ENCODE measurements at places on chromosomes 4 and X.
A peak's percentile ranks its signal among the peaks of the same experiment; 100 is the strongest.

DNA sequence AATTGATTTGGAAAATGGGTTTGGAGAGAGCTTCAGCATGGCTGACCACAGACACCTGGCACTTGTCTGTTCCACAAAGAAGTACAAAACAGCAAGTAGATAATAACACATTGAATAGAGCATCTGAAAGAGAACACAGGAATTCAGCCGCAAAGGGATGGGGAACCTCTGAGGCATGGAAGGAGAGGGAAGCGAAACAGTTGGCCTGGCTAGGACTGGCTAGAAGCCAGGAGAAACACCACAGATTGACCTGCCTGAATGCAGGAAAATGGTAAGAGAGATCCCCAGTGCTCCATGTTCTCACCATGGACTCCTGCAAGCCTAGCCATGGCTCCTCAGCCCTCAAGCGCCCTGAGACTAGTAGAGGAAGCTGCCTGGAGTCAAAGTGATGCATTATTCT is 169.7 kb upstream of the SH3RF1 start:
- no peak for DNase-seq

GRCh38 chr4:80221161-80221560 is 23.9 kb downstream of the PRDM8 start:
- DNase-seq: peak; percentile 65

DNA sequence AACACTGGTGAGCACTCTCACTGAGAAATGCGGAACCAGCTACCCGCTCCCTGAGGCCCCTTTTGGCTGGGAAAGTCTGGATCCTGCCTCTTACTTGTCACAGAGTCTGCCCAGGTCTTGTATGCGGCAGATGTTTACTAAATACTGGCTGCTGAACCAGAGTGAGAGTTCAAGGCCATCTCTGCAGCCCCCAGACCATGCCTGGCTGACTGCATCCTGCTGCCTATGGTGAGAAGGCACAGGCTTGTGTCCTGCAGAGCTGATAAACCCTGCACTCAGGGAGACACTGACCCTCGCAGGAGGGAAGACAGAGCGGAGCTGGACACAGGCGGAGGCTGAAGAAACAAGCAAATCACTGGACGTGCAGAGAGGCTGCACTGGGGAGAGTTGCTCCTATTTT is 46.5 kb downstream of the JAKMIP1 start:
- DNase-seq: no peak

DNA sequence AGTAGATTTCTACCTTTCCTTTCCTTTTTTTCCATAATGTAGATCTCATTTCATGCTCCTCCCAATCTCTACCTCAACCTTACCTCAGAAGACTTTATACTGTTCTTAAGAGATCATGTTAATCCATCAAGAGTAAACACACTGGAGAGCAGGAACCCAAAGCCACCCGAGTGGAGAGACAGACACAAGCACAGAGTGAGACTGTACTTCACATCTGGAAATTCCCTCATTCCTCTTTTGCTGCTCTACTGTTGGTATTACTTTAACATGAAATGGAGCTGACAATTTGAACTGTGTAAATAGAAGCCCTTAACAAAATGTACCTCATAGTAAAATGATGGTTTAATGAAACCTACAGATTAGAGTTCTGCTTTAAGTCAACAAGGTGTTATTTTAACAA is 105.7 kb upstream of the RASGEF1B start:
- DNase-seq: no peak

- no peak for DNase-seq
Measured at GRCh38 chrX:79176028-79176427, 31.5 kb downstream of the GPR174 start.

GRCh38 chrX:112053169-112053568 is 29.4 kb downstream of the TRPC5 start:
- no peak for DNase-seq

DNA sequence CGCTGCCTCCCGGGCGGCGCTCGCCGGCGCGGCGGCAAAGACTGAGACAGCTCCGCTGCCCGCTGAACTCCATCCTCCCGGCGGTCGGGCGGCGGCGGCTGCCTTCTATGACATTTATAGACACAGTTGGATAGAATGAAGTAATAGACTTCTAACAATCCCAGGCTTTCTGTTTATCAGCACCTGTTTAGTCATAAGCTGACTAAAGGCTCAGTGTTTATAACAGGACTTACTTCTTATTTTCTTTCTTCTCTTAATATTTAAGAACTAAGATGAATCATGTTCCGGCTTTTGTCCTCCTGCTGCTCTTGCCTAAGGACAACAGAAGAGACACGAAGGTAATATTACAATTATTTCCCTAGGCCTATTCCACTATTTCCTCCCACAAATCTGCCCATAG is 3.9 kb downstream of the ARL13A start:
- peak; percentile 58 for DNase-seq

DNA sequence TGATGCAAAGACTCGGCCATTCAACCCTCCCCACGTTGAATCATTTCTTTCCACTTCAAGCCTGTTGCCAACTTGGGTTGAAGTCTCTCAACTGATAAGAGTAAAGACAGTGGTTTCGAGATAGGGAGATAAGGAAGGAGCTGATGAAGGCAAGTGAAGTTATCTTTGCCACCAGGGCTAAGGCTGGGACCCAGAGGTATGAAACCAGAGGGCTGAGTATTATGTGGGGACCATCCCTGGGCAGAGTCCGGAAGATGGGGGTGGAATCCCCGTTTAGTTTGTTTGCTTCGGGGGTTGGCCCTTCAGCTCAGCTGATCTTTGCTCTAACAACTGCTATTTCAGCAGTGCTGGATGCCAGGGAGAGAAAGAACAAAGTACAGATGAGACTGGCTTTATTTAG is 2.3 kb upstream of the XPNPEP2 start:
- no peak for DNase-seq

DNA sequence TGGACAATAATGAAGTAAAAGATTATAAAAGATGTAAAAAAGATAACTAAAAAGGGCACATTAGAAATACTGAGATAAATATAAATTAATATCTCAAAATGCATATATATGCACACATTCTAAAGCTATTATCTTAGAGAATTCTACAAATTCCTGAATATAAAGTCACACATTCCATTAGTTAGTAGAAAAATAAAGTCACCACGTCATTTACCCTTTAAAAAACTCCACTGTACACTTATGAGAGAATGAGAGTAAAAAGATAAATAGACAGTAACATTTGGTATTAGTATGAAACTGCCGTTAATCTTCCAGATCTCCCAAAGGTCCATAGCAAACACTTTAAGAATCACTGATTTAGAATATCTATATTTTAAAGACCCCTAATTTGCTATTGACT is 67.2 kb upstream of the IL15 start:
- peak; percentile 20 for DNase-seq

DNA sequence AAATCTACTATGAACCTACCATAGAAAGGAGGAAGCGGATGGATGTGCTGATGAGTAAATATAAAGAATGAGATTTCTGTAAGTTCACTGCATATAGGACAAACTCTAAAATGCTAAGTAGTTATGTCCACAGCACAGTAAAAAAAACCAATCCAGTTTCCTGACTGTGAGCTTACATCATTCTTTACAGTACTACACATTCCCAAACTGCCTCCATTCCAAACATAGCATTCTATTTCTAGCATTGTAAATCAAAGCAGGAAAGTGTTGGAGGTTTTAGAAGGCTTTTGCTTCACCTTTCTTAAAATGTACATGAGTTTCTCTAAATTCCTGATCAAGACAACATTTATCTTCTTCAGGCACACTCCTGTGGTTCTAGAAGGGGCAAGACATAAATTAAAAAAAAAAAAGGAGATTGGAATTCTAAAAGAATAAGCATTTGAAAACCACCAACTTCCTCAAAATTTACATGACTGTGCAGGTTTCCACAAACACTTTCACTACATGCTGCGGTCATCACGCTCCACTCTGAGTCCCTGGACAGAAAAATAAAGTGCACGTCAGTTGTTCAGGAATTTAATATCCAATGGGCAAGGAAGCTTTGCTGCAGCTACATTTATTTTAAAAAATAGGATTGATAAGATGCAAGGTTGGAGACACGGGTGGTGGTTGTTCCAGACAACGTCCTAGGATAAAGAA is 297.6 kb upstream of the STS start:
- no peak for DNase-seq

GRCh38 chr4:7381221-7381889 is 53.4 kb downstream of the PSAPL1 start:
- DNase-seq: peak; percentile 11

DNA sequence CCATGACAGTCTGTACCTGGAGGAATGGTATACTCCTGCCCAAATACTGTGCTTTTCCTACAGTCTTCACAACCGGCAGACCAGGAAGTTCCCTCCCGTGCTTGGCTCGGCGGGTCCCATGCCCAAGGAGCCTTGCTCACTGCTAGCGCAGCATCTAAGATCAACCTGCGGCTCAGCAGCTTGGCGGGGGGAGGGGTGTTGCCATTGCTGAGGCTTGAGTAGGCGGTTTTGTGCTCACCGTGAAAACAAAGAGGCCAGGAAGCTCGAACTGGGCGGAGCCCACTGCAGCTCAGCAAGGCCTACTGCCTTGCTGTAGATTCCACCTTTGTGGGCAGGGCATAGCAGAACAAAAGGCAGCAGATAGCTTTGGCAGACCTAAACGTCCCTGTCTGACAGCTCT is 152.7 kb downstream of the TEX11 start:
- DNase-seq: no peak

DNA sequence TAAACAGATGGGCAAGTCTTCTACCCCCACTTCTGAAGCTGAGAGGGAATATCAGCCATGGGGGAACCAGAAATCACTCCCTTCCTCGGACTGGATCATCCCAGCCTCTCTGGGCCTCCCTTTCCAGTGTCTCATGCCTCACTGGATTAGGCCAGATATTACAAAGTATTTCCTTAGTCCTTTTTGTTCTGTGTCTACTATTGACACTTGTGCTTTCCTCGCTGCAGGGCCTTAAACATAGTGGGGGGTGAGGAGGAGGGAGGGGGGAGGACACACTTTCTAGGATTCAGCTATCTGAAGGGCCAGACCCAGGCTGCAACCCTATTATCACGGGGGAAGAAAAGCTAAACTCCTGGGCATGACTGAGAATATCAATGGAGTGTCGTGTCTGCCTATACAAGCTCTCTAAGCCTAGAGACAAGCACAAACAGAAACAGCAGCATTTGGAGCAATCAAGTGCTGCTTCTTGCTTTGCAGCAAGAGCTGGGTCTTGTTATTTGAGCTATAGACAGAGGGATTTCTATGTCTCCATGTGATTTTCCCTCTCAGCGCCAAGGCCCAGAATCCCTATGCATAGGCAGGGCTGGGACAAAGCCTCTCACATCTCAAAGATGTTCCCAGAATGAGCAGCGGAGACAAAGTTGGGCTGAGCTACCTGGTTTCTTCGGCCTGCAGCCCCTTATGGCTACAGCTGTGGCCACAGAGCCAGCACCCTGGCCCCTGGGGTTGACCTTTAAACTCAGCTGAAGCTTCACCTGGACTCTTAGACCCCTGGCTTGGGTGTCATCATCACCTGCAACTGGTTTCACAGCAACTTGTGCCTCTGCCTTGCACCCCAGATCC is 20.2 kb downstream of the PJA1 start:
- no peak for DNase-seq

DNA sequence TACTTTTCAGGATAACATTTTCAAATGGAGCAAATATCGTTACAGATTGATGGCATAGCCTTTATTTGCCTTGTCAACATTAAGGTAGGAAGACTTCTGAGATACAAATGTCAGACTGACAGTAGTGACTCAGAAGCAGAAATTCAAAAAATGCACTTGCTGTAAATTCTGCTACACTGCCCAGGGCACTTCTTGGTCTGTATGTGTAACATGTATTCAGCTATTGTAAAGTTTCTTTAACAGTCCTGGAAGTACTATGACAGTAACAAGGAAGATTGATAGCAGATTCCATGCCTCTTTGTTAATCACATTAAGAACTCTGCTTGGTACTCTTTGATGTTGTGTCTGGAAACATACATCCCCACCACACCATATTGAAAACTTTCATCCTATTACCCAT is 69.6 kb upstream of the PCDH18 start:
- DNase-seq: no peak

GRCh38 chrX:123155327-123155726 is 28.8 kb upstream of the GRIA3 start:
- DNase-seq: peak; percentile 58

DNA sequence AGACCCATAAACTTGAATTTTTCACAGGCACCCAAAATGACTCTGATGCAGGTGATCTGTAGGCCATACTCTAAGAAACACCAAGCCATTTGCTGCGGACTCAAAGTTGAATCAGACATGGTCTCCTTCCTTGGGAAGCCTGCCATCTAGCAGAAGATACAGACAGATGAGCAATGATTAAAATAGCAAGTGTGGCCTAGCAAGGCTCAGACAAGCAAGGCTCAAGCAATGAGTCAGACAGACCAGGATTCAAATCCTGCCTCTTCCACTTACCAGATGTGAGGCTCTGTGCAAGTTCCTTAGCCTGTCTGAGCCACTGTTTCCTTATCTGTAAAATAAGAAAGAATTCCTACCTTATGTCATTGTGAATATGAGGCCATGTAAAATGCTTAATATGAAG is 2.3 kb downstream of the CCDC149 start:
- DNase-seq: peak; percentile 88

GRCh38 chr4:127799711-127800110 is 17.6 kb downstream of the HSPA4L start:
- DNase-seq: no peak

DNA sequence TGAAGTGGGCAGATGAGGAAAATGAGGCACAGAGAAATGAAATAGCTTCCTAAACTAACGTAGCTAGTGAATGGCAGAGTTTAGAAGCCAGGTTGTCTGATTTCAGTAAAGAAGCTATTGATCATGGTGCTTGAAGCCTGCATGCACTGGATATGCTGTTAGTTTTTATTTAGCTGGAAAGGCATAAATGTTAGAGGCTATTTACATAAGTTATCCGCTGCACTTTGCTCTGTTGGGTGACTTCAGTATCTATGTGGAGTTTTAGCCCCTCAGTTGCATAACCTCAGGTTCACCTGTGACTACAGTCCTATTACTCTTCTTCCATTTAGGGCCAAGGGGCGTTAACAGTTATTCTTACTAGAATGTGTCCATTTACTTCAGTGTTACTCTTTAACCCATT is 522.4 kb upstream of the RPS6KA3 start:
- no peak for DNase-seq

- DNase-seq: no peak
Measured at GRCh38 chrX:119648421-119648775, 42.2 kb upstream of the NKRF start.

- DNase-seq: no peak
Measured at GRCh38 chr4:3853388-3854035, 87.3 kb downstream of the ADRA2C start.

GRCh38 chr4:101304916-101305315 is 42.4 kb downstream of the PPP3CA start:
- no peak for DNase-seq

- no peak for DNase-seq
Measured at GRCh38 chrX:21802054-21802670, 37.3 kb upstream of the MBTPS2 start.

DNA sequence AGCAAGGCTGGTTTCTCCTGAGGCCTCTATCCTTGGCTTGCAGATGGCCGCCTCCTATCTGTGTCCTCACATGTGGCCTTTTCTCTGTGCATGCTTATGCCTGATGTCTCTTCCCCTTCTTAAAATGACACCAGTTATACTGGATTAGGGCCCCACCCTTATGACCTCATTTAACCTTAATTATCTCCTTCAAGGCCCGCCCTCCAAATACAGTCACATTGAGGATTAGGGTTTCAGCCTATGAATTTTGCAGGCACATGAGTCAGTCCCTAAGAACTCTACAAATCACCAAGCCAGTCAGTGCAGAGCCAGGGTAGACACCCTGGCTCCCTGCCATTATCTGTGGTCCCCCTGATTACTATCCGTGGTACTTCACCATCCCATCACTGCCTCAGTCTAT is 51.6 kb downstream of the MAML3 start:
- DNase-seq: peak; percentile 59

Data from fibroblast of mammary gland (primary cell).